Stimulated activated CD4-positive, alpha-beta T cell treated with anti-CD3 and anti-CD28 coated beads, TNF-alpha, amount 100 ng/mL, for 24 hours (primary cell): ENCODE measurements at places on chromosomes 3 and 15.

DNA sequence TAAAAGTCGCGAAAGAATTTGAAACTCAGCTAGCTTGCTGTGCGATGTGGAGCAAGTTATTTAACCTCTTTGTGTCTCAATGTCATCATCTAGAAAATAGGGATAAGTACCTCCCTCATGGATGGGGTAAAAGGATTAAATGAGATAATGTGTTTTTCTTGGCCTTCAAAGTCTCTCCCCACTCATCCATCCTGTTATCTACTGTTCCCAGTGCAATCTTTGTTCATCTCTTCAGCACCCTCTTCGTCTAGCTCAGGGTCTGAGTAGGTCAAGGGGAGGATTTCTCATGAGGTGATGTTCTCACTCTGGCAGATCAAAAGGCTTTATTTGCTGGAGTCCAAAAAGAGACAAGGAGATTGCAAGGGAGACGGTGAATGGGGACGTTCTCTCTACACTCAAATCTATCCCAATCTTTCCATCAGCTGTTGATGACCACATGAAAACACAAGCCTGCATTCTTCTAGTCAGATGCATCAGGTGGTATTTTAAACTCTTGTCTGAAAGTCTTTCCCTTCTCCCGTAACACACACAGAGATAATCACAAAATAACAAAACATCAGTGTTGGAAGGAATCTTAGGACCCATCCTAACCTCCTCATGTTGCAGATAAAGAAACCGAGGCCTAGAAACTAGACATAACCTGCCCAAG is 1.3 kb downstream of the MESD start:
- no peak for DNase-seq

- no peak for DNase-seq
These were observed 598.1 kb downstream of the GOLGA6L6 start for GRCh38 chr15:19943515-19943914.

GRCh38 chr3:186896875-186897274 is 33.5 kb upstream of the ST6GAL1 start:
- no peak for DNase-seq

DNA sequence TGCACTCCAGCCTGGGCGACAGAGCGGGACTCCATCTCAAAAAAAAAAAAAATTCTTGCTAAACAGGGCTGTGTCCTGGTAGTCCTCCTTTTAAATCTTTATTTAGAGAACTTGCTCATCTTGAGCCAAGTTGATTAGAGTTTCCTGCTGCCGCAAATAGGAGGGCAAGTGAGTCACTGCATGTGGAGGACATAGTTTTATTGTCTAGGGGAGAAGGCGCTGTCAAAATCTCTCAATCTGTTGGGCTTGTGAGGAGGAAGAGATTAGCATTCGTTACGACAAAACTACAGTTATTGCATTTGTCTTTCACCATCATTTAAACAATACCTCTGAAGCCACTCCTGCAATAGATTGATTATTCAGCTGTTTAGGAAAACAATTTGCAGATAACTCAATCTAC is 11.5 kb downstream of the MUC4 start:
- DNase-seq, result no peak

GRCh38 chr3:37126856-37127255 is 47.5 kb downstream of the LRRFIP2 start:
- DNase-seq, result no peak

DNA sequence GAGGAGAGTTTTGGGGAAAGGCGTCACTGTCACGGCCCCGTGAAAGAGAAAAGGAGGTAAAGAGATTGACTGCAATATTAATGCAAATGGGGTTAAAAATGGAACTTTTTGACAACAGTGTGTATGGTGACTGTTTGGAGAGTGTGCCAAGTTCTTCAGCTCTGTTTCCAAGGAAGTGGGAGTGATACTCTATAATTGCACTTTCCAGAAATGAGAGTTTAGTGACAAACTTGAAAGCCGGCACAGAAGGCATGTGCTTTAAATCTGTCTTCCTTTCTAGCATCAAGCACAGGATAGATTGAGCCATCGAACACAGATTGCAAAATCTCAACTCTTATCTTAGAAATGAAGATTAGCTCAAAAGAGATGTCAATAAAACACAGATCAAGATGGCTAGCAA is 51.9 kb upstream of the SNRPA1 start:
- DNase-seq, result no peak

- DNase-seq, result no peak
These were observed 8.8 kb upstream of the ANKDD1A start for GRCh38 chr15:64902863-64903262.

DNA sequence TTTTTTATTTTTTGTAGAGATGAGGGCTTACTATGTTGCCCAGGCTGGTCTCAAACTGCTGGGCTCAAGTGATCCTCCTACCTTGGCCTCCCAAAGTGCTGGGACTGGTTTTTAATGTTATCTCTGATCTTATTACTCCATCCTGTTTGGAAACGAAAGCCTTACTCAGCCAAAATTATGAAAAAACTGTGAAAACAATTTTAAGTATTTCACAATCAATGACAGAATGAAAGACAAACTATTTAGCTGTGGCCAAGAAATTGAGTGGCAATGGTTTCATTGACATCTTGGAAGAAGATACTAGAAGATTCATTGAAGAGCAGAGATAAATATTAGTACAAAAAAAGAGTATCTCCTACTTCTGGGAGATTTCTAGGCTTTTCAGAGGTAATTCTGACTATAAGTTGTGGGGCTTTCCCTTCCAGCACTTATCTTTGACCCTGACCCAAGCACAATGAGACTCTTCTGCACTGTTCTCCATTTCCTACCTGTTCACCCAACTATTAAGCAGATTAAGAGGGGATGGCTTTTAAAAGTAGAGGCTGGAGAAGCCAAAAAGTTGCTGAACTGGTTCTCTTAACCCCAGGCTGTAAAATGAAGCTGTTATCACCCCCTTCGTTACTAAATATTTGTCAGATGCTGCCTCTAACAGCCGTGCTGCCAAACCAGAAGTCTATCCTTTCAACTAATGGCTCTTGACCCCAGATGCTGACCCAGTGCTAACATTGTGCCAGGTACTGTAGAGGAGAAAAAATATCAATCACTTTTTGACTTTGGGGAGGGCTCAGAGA is 14.2 kb upstream of the SLC25A36 start:
- no peak for DNase-seq

DNA sequence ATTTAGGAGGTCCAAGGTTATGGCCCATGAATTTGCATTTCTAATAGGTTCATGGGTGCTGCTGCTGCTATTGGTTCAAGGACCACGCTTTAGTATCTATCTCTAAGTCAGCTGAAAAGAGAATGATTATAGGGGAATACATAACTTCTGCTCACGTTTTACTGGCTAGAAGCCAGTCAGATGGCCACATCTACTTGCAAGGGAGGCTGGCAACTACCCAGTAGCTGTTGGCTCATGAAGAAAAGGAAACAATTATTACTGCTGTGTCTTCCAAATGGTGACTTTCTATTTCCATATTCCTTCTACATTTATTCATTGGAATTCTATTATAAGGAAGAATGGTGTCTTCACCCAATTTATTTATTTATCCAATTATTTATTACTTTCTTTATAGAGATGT is 54.2 kb downstream of the SLC25A36 start:
- no peak for DNase-seq

GRCh38 chr3:174302746-174303315 is 556.3 kb upstream of the NAALADL2 start:
- DNase-seq, result no peak

GRCh38 chr3:114377426-114377825 is 83.6 kb downstream of the TIGIT start:
- DNase-seq, result no peak

DNA sequence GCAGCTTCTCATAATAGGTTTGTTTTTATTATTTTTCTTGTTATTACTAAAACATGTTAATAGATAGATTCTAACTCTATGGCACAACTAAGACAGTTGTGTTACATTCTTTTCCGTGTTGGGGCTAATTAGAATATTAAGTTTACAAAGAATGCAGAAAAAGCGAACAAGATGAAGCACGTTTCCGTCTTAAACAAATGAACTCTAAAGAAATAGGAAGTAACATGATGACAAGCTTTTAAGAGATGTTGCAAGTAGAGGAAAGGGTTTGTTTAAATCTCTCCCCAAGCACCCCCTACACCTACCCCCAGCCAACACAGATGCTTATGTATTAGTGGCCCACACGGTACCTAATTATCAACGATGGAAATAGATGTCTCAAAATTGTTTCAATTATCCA is 207.1 kb downstream of the TP63 start:
- no peak for DNase-seq

DNA sequence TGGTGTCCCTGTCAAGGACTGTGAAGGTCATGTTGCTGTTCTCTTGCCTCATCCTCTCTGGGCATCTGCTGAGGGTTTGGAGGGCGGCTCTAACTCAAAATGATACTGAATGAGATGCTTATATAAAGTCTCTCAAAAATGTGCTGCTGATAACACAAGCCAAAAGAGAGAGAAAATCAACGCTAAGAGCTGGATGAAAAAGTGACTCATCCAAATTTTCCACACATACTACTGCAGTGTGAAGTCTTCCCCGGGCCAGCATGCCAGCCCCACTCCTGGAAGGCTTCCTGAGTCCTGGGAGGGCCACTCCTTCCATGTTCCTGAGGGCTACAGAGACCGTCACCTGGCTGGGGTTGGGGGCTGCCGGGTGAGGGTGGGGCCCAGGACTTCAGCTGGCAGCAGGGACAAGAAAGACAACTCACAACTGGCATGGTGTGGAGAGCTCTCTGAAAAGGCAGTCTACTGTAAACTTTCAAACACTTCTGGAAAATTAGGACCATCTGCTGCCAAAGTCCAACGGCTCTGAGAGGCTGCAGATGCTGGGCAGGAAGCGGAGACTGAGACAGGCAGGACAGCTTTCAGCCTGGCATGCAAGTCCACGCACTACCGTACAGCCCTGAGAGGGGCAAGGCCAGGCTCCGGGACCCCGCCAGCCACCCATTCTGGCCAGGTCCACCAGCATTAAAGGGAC is 200.3 kb downstream of the ADAMTS17 start:
- DNase-seq, result no peak

DNA sequence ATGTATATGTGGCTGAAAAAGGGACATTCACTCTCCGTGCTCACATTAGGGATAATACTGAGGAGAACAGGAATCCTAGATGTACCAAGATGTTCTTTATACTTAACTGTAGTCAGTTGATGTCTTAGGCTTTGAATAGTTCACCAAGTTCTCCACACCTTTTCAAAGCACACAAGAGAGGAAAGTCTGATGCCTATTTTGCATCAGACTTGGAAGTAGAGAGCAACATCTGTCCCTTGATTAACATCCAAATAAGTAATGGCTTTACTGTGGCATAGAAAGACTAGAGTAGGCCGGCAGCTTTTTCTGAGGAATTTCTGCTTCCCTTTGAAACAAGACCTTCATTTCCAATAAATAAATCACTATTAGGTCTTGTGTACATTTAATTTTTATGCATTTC is 34.0 kb downstream of the PIGB start:
- no peak for DNase-seq

DNA sequence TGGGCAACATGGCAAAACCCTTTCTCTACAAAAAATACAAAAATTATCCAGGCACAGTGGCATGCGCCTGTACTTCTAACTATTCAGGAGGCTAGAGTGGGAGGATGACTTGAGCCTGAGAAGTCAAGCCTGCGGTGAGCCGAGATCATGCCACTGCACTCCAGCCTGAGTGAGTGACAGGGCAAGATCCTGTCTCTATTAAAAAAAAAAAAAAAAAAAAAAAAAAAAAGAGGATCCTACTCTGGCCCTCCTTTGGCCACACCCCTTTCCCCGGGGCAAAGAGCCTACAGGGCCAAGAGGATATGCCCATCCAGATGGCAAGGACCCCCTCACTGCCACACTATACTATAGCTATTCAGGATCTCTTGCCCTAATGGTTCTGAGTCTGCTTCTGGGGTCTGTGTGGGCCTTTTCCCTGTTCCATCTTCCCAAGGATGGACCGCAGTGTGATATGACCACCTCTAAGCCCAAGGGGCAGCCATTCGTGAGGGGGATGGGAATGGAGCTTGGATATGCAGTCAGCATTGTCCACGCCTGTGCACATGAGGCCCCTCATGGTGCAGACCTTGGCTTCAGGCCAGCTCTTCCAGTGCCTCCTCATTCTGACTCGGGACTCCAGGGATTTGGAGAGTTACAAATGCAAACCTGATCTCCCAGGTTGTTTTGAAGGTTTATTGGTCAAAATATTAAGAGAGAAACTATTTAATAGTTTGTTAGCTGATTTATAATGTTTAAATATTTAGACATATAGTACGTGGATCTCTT is 7.3 kb downstream of the TYRO3 start:
- no peak for DNase-seq

DNA sequence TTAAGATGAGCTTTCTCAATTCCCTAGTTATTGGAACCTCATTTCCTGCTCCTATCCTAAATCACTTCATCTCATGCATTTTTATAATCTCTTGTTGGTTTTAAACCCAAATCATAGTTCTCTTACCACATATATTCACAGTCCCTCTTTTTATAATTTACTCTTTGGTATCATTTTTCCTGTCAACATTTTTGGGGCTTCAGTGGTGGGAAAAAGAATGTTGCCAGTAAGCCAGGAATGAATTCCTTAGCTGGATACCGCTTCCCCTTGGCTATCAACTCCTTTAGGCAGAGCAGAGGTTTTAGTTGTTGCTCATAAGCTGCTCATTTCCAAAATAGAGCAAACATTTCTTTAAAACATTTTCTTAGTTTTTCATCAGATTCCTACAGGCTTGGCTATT is 112.3 kb downstream of the GALK2 start:
- no peak for DNase-seq

DNA sequence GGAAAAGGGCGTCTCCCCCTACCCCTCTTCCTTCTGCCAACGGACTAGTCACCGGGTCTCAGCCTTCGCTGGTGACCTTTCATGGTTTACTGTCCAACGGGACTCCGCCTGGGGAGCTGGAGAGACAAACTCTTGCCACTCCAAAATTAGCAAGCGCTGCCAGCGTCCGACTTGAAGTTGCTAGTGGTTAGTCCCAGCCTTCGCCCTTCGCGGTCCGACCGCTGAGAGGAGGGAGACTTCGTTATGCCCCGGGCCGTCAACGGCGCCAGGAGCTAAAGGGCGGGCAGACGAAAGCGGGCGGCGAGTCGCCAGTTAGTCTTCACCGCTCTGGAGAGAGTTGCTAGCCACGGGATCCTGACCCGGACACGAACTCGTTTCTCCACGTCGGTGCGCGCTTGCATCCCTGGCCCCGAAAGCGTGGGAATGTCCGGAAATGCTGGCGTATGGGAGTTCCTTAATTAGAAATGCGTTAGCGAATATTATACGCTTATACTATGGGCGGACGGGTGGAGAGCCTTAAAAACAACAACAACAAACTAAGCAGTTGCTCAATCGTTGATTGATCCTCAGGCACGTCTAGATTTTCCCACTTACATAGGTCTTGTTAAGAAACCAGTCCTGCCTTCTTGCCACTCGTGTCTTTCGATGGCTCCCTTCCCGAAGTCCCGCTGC is 716 bp downstream of the SMC4 start:
- DNase-seq, result no peak

DNA sequence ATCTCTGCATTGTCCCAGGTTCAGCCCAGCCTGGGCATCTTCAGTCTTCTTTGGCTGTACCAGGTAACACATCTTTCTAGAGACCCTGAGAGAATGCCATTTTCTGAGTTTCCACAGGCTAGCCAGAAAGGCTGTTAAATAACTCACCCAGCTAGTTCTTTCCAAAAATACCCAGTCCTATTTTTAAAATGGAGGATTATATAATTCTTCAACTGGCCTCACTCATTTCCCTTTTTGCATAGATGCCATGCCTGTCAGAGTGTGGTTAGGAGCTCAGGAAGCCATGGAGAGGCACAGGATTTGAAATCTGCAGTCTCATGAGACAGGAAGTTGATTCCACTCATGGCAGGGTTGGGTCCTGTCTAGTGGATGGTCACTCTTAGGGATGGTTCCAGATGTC is 39.8 kb downstream of the CEMIP start:
- DNase-seq, result no peak
